ENCODE measurements at places on chromosomes 6 and 20.
A peak's percentile ranks its signal among the peaks of the same experiment; 100 is the strongest.

DNA sequence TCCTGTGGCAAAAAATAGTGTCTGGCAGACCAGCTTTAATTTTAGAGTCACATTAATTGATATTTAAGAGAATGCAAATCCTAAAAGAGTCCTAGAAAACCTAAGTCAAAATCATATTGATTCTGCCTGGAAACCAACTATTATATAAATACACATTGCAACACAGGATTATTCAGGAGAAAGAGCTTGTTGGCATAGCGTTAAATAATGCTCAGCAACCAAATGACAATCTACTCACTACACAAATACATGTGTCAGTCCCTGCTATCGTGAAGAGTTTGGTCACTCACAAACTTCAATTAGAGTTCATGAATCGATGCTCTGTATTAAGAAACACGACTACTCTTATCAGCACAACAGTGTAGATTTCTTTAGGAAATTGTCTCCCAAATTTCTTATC, 54.2 kb downstream of the CGA start:
- DNase-seq: no peak

GRCh38 chr20:14412065-14412681, 74.8 kb upstream of the FLRT3 start:
- DNase-seq: no peak

GRCh38 chr20:22611636-22612035, 27.3 kb upstream of the FOXA2 start:
- DNase-seq: no peak

DNA sequence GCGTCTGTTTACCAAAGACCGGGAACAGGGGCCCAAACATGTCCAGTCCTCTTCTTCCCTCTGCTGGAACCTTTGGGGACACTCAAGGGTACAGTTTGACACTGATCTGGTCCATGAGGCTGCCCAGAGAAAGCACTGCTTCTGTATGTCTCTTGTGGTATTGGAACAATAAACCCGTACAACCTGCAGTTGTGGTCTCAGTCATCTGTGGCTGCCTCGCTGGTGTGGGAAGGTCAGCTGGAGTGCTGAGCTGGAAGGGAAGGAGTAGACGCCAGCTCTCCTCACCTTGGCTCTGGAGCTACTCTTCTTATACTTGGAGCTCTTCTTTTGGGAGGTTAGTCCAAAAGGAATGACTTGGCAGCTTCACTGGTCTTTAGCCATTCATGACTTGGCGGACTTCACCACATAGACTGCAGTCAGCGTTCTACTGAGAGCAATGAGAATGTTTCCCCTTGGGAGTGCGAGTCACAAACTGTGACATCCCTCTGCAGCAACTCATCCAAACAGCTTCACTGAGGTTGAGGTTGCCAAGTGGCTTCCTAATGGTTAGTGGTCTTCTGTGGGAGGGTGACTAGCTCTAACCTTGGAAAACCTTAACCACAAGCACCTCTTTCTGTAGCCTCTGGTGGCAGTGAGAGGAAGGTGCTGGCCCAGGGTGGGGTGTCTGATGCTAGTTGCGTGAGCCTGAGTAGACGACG, 81.2 kb downstream of the ASXL1 start:
- DNase-seq: no peak

- DNase-seq: no peak
Observed at GRCh38 chr6:143026696-143027449, 33.8 kb upstream of the AIG1 start.

DNA sequence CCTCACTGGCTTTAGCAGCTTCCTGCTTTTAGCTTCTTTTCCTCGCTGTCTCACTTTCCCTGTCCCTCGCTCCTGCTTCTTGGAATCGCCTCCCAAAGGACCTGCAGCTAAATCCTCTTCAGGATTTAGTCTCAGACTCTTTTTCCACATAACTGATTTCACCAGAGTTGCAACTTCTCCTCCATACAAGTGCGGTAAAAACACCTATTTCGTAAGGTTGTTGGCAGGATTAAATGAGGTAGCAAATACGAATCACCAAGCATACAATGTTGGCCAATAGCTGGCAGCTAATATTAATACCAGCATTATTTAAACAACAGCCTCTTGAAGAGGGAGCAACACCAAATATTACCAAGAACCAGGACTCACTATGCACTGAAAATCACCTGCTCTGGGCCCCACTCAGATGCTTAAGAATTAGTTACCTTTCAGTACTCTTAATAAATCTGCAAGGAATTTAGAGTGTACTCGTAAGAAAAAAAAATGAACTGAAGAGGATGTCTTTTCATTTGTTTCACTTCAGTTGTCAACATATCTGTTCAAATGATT, 123.0 kb downstream of the DTNBP1 start:
- no peak for DNase-seq

DNA sequence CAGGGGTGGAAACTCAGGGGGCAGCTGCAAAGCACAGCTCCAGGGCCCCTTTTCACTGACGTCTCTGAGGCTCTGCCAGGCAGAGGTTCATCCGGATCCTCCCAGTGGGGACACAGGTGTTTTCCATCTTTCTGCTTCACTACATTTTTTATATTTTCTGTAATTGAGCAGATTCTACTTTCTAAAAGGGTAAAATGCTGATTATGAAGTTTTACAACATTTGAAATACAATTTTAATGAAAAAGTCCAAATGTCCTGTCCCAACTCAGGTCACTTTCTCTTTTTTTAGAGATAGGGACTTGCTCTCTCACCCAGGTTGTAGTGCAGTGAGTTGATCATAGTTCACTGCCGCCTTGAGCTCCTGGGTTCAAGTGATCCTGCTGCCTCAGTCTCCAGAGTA, 41.9 kb downstream of the HLA-A start:
- DNase-seq: no peak

- peak; percentile 51 for DNase-seq
Observed at GRCh38 chr6:134564705-134565104, 246.8 kb upstream of the SGK1 start.

- DNase-seq: no peak
Observed at GRCh38 chr6:36029464-36029863, 1.9 kb downstream of the MAPK14 start.

DNA sequence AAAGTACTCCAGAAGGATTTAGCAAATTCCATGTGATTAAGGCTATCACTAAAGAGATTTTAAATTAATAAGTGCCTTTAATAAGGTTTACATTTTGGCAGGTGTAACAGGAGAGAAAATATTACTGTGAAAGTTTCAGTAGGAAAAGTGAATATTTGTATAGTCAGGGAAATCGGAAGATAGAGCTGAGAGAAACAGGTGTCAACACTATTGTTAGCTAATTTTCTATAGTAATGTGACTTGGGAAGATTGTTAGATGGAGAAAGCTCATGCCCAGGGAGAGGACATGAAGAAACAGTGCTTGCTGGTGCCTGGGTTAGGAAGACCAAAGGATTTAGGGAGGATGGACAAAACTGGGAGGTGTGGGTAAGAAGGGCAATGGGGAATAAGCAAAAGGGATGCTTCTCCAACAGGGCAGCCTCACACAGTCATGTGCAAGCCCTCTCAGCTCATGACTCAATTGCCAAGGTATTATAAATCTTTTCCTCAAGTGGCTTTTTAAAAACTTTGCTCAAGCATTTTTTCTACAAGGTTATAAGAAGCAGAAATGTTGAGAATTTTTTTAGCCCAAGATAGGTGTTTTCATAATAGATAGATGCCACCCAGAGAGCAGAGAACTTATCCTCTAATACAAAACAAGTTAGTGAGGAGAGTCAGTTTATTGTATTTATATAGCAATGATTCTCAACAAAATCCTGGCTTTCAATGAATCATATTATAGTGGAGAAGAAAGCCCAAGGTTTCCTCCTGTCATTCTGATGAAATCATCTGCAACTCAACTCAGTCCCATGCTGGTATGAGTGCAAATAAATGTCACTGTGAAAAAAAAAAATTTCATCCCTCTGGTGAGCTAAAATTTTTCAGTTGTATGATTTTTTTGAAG, 325.2 kb upstream of the NT5E start:
- DNase-seq: no peak

DNA sequence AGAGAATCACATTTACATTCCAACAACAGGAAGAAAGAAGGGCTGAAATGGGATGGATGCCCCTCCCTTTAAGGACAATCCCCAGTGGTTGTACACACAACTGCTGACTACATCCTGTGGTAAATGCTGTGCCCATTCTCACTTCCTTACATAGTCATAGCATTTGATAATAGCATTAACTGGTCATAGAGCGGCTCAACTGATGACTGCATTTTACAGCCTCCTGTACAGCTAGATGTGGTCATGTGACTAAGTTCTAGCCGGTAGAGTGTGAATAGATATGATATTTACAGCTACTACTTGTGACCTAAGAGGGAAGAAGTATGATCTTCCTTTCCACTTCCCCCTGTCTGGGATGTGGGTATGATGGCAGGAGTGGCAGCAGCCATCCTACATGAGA, 24.7 kb downstream of the KCNK17 start:
- DNase-seq: no peak

- DNase-seq: no peak
Observed at GRCh38 chr6:35417979-35418661, 34.0 kb upstream of the FANCE start.

GRCh38 chr6:114144887-114145851, 174.2 kb upstream of the HDAC2 start:
- no peak for DNase-seq

- no peak for DNase-seq
Observed at GRCh38 chr6:95819939-95820338, 195.8 kb upstream of the FUT9 start.

- no peak for DNase-seq
Observed at GRCh38 chr6:148509800-148510581, 167.4 kb downstream of the SASH1 start.

DNA sequence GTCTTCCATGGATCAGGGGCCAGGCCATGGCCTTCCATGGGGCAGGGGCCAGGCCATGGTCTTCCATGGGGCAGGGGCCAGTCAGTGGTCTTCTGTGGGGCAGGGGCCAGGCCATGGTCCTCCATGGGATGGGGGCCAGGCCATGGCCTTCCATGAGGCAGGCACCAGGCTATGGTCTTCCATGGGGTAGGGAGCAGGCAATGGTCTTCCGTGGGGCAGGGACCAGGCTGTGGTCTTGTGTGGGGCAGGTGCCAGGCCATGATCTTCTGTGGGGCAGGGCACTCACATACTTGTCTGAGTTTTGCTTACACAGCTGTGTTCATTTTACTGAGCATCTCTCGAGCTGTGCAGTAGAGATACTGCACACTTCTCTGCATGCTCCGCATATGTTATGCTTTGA, 57.3 kb upstream of the THBS2 start:
- no peak for DNase-seq

GRCh38 chr6:113936093-113936934, 34.6 kb downstream of the HDAC2 start:
- peak; percentile 24 for DNase-seq

DNA sequence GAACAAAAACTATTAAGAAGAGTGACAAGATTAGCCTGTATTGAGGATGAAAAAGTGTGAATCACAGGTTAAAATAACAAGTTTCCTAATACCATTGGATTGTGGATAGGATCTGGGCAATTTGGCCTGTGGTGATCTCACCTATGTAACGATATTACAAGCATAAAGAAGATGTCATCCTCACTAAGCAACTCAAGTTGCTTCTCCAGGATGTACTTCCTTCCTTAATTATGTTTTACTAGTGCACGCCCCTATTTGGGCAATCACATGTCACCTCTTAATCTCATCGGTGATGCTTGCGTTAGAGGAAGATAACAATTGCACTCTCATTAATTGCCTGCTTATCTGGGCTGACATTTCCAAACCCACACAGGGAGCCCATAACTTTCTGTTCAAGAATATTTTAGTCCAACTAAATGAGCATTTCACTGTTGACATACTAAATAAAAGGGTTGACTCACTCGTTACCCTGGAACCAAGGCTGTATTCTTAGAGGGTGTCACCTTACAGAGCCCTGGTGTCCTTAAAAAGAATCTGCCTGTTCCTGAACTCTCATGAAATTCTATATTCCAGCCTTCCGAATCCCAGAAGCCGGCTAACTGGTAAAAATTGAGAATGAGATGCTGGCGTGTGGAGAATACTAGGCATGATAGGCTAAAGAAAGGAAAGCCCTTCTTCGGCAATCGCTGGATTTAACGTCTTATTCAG, 88.2 kb upstream of the ATXN1 start:
- DNase-seq: no peak

DNA sequence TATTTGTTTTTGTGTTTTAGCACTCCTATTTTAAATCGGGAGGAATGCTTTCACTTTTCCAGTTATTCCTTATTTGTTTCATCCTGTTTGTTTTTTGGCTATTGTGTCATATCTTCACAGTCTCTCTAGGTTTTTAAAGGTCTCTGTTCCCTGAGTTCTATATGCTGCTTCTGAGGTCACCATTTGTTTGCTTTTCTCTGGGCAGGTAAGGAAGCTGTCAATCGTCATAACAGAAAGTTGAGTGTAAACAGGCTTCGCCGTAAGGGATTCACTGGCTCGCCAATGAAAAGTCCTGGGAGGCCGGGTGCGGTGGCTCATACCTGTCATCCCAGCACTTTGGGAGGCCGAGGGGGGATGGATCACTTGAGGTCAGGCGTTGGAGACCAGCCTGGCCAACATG, 48.7 kb upstream of the RPS6KA2 start:
- DNase-seq: no peak

DNA sequence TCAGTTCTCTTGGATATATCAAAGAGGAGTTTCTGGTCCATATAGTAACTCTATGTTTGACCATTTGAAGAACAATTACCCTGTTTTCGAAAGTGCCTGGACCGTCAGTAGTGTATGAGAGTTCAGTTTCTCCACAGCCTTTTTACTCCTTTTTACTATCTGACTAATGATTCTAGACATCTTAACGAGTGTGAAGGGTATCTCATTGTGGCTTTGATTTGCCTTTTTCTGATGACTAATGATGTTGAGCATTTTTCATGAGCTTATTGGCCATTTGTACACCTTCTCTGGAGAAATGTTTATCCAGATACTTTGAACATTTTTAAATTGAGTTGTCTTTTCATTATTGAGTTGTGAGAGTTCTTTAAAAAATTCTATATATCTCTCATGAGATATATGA, 114.9 kb upstream of the ATXN1 start:
- DNase-seq: no peak

DNA sequence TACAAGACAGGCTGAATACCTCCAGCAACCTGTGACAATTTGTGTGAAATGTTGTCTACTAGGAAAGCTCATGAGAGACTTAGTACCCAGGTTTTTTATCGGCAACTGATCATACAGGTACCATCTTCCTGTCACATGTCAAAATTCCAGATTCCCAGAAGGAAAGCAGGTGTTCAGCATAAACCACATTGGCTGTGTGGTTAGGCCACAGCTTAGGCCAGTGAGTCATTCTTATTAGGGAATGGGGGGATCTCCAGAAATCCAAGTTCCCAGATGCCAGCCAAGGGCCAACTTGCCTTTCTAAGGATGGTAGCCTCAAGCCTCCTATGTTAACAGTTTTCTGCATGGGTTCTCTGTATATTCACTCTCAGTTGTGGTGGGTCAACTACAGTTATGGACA, 65.9 kb downstream of the FAM184A start:
- no peak for DNase-seq

DNA sequence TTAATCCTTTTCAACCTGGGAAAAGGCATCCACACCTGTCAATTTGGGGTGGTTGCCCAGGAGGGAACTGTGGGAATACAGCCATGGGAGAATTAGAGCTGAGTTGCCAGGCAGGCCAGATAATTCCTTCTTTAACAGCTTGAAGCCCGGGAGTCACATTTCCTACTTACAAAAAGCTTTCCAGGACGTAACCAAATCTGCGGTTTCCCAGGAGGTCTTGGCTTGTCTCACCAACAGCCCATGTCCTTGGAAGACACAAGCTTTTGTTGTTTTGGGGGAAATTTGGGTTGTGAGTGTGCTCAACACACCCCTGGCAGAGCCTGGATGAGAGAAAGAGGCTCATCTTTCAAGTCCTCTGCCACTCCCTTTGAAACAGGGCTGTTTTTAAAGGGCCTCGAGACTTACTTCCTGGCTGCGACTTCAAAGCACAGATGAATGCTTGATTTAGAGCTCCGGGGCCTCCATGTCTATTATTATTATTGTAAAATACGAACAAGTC, 465.9 kb upstream of the BTBD3 start:
- DNase-seq: no peak
